Stimulated activated CD8-positive, alpha-beta memory T cell treated with anti-CD3 and anti-CD28 coated beads, Interleukin-2, amount 100 ng/mL, for 48 hours (primary cell): ENCODE measurements at places on chromosomes 7 and 10.

GRCh38 chr10:29542723-29543122 is 92.0 kb downstream of the SVIL start:
- DNase-seq: no peak

GRCh38 chr10:122663516-122664130 is 36.0 kb downstream of the C10orf120 start:
- no peak for DNase-seq

DNA sequence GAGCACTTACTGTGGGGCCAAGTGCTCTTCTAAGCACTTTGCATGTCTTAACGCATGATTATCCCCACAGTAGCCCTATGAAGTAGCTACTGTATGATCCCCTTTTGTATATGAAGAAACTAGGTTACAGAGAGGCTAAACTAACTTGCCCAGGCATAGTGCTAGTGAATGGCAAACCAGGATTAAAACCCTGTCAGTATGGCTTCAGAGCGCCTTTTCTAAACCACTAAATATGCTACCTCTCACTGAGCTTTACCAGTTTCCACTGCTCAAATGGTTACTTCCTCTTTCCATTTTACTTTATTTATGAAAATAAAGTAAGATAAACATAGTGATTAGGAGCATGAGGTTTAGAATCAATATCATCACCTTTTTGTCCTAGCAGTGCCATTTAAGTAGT is 73.6 kb downstream of the PODXL start:
- no peak for DNase-seq

DNA sequence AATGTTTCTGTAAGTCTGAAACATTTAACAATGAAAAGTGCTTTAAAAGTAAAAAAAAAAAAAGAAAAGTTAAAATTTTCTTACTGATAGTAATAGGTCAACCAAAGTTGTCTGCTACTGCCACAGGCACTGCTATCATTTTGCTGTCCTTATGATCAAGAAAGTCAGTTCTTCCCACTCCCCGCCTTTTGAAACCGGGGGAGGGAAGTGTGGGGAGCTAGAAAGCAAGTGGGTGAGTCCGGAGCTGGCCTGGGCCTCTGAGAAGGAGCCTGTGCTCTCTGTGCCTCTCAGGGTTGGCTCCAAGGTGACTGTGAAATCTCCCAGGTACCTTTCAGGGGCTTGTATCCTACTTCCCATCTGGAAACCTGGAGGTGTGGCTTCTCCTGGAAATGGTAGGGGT is 7.3 kb downstream of the C7orf57 start:
- no peak for DNase-seq

DNA sequence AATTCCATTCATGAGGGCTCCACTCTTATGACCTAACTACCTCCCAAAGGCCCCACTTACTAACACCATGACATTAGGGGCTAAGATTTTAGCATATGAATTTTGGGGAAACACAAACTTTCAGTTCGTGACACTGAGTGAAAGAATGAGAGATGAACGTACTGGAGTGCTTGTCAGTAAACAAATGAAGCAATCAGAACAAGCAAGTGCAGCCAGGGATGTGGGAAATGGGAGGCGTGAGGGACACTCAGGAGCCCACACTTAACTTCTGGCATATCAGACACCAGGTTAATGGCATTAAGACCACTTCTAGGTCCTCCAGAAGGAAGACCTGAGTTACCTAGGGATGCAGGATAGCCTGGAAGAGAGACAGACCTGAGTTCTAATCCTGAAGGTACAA is 2.3 kb upstream of the MDFIC start:
- no peak for DNase-seq

GRCh38 chr7:24912424-24912823 is 67.6 kb downstream of the OSBPL3 start:
- no peak for DNase-seq

- DNase-seq: no peak
Measured at GRCh38 chr7:51950813-51951212, 634.2 kb upstream of the COBL start.
